Muscle of leg (tissue), 16 donors: ENCODE measurements at places on chromosomes 16 and 17.

DNA sequence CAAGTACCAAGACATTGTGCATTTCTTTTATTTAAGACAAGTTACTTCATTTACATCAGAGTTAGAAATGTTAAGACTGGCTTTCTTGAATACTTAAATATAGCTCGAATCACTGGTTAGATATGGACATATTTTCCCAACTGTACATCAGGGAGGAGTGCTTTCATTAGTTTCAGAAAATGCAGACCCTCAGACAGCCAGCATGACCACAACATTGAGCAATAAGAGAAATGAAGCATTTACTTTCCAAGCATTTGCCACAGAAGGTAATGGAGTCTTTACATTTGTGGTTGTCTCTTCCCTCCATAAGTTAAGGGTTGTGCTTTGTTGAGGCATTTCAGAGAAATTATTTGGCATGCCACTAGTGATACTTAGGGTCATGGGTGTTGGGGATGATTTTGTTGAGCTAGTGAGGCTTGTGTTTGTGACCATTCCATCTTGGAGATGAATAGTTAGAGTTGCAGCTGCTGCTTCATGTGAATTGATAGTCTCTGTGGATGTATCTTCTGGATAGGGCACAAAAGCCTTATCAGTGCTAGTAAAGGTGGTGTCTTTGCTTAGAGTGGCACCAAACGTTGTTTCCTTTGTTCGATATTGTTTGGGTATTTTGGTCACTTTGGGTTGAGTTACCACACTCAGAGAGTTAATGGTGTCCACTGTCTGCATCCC lies 2.1 kb downstream of the OMG start:
- no peak for DNase-seq

- peak; percentile 50 for DNase-seq
Measured at GRCh38 chr17:65850486-65850885, 289.0 kb upstream of the AXIN2 start.

DNA sequence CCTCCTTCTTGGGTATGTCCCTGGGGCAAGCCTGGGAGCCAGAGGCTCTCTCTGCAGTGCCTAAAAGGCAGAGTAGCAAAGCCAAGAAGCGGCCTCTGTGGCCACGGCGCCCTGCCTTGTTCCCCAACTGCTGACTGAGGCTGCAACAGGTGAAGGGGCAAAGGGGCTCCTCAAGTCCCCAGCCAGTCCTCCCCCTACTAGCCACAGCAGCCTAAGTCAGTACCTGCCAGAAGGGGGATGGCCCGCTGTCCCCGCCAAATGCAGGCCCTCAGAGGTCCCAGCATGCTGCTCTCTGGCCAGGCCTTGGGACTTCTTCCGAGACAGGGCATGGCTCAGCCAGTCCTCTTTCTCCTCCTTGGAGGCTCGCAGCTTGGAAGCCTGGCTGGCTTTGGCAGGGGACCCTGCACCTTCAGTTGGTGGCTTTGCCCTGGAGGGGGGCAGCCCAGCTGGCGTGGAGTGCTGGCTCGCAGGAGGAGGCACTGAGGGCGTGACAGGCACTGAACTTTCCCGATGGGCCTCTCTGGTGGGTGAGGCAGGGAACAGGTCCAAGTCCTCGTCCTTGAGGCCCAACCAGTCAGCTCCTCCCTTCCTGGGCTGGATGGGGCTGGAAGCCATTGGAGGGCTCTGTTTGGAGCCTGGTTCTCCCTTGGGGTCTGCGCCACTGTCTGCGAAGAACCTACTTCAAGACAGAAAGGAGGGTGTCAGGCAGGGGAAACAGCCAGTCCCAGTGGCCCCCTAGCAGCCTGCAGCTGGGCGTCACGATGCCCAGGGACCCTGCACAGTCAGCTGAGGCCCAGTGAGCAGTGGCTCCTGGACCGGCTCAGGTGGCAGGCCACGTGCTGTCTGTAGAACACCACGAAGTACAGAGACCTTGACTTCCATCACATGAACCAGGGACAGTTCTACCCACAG lies 17.6 kb downstream of the FBF1 start:
- DNase-seq = no peak

DNA sequence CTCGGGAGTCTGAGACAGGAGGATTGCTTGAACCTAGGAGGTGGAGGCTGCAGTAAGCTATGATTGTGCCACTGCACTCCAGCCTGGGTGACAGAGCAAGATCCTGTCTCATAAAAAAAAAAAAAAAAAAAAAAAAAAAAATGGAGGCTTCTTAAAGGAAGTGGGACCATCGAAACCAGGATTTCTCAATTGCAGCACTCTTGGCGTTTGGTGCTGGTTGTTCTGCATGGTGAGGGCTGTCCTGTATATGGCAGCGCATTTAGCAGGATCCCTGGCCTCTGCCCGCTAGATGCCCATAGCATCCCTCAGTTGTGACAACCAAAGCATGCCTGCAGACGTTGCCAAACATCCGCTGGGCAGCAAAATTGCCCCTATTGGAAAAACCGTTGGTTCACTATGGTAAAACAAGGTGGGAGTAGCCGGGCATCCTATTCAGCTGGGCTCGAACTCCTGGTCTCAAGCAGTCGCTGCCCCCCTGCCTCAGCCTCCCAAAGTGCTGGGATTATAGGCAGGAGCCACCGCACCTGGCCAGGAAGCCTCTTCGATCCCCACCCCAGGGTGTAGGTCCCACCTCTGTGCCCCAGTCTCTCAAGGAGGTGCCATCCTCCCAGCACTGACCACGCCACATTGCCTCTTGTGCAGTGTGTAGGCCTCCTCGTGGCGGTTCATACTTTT lies 6.5 kb upstream of the NPIPB7 start:
- no peak for DNase-seq

DNA sequence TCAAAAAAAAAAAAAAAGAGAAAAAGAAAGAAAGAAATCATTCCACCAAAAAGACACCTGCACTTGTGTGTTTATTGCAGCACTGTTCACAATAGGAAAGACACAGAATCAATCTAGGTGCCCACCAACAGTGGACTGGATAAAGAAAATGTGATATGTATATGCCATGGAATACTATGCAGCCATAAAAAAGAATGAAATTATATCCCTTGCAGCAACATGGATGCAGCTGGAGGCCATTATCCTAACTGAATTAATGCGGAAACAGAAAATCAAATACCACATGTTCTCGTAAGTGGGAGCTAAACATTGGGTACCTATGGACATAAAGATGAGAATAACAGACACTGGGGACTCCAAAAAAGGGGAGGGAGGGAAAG lies 5.7 kb upstream of the C16orf92 start:
- DNase-seq = no peak

- DNase-seq = no peak
Measured at GRCh38 chr17:73316919-73317505, 5.2 kb upstream of the CDC42EP4 start.

DNA sequence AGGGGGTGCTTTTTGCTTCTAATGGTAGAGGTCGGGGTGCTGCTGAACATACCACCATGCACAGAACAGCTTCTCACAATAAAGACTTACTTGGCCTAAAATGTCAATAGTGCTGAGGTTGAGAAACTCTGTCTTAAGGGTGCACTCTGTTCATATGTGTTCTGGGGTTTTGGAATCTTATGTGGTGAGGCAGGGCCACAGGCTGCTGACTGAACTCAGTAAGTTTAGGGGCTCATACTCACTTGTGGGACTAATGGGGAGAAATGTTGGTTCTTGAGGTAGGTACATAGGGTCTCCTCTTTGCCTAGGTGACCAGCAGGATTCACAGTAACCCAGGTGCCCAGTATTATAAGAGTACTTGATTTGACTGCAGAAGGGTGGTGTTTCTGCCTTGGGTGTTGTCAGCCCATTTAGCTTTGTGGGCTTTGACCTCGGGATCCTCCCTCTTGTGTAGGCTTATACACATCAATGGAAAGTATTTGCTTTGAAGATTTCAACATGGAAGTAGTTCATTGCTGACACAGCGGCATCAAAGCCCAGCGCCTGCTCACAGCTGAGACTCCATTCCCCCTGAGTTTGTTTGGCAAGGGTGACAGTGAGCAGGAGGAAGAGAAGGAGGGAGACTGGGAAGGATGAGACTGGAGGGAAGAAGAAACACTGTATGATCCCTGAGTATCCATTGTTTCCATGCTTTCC lies 17.2 kb downstream of the SLC7A6 start:
- no peak for DNase-seq

- DNase-seq = no peak
Measured at GRCh38 chr17:65139101-65139764, 2.1 kb downstream of the RGS9 start.

- DNase-seq = no peak
Measured at GRCh38 chr17:3915995-3916696, at the start of gene P2RX1. Gene P2RX1 (minus strand): TSS chr17:3916465. CDS start chr17:3916225, 240 bp downstream.

- DNase-seq = peak; percentile 91
Measured at GRCh38 chr17:20095336-20096080, 86.3 kb downstream of the SPECC1 start.

- no peak for DNase-seq
Measured at GRCh38 chr17:28295677-28296578, 23.1 kb upstream of the TMEM97 start.

DNA sequence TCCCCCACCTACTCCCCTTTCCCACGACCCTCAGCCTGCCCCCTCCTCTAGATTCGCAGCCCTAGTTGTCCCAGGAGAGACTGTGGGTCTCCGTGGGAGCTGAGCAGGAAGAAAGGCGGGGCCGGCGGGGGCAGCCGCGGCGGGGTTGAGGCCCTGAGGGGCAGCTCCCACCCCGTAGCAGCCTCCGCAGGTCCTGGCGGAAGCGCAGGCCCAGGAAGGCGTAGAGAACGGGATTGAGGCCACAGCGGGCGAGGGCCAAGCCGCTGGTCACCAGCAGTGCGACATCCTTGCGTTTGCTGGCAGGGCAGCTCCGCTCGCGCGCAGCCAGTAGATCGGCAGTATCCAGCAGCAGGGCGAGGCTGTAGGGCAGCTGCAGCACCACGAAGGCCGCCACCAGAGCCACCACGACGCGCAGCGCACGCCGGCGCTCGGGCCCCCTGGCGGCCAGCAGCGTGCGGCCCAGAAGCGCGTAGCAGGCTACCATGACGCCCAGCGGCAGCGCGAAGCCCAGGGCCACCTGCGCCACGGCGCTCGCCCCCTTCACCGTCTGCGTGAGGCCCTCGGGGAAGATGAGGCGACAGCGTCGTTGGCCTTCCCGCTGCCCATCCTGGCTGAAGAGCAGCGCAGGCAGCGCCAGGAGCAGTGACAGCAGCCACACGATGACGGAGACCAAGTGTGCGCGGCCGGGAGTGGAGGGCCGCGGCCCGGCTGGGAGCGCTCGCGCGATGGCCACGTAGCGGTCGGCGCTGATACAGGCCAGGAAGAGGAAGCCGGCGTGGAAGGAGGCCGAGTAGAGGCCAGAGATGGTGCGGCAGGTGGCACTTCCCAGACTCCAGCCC lies 1.9 kb downstream of the CCR10 start:
- DNase-seq = peak; percentile 89

DNA sequence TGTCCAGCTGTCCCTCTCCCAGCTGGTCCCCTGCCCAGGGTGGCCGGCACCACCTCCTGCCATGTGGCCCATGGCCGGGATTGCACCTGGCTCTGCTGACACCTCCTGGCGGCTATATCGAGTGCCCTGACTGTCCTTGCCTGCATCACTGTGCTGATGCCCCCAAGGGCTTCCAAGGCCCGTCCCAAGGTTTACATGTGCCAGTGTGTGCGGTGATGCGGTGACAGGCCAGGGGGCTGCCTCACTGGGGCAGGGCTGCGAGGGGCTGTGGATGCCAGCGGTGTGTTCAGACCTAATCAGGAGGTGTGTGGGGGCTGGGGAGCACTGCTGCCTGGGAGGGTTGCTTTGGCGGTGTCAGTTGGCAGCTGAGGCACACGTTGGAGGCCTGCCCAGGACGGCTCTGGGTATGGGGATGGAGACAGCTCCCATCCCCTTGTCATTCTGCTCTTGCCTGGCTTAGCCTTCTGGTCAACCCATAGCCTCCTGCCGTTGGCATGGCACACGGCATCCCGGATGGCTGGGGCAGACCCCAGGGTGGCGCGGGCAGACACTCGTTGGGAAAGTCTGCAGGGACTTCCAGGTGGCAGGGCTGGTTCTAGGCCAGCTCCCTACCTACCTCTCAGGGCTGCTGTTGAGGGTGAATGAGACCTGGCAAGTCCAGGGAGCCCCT lies 5.5 kb downstream of the MAP2K3 start:
- DNase-seq = peak; percentile 48

- DNase-seq = no peak
Measured at GRCh38 chr16:47528431-47528830, 67.3 kb downstream of the PHKB start.

GRCh38 chr17:56023851-56024250 lies 129.4 kb upstream of the ANKFN1 start:
- DNase-seq = no peak

GRCh38 chr17:81452551-81452950 lies 57.3 kb downstream of the BAHCC1 start:
- DNase-seq = no peak

- no peak for DNase-seq
Measured at GRCh38 chr16:78709137-78709884, 609.9 kb downstream of the WWOX start.

DNA sequence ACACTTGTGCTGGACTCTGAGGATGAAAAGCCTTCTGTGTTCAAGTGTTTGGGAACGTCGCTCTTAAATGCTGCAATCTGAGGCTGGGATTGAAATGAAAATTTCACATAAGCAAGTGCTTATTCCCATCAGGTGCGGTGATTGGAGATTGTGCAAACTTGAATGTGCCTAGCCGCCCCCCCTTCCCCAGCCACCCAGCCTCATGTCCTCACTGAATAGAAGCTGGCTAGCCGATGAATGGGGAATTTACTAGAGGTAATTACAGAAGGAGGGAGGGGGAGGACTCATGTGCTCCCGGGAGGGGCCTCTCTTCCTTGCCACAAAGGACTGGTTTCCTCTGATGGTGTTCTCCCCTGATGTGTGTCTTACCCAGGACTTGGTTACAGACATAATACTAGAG lies 544.8 kb upstream of the EEF2KMT start:
- DNase-seq = no peak

- no peak for DNase-seq
Measured at GRCh38 chr16:64919141-64919540, 202.7 kb downstream of the CDH11 start.

DNA sequence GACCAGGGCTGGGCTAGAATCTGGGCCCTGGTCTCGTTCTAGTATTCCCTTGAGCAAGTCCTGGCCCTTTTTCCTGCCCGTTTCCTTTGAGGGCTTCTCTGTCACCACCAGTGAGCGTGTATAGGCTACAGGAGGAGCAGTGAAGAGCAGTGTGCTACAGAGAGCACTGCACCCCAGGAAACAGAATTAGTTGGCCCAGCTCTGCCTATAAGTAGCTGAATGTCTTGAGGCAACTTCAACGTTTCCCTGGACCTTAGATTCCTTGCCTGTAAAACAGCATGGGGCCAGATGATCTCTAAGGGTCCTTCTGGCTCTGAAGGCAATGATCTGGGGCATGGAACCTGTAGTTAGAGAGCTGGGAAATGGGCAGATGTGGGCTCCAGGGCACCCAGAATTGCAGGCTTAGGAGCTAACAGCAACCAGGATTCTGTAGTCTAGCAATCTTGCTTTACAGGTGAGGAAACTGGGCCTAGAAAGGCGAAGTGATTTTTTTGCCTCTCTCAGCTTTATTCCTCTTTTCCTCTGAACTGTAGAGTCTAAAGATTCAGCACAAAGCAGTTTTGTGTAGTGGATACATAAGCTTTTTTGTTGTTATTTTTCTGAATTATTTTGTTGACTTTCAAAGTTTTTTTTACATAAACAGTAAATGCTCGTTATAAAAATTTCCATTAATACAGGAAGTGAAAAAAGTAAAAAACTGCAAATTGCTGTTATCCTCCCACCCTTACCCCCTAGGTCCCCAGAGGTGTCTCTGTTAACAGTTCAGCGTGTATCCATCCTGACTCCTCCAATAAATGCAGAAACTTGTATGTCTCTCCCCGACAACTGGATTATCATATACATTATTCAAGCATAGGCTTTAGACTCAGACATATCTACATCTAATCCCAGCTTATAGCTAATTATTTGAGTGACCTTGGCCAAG lies 1.7 kb upstream of the MYL4 start:
- no peak for DNase-seq

GRCh38 chr17:5826384-5826783 lies 242.1 kb upstream of the NLRP1 start:
- no peak for DNase-seq

GRCh38 chr16:20910781-20911321 lies 10.3 kb downstream of the LYRM1 start:
- DNase-seq = peak; percentile 87
